AG20443 (cell line): ENCODE measurements at places on chromosomes 11 and 22.

DNA sequence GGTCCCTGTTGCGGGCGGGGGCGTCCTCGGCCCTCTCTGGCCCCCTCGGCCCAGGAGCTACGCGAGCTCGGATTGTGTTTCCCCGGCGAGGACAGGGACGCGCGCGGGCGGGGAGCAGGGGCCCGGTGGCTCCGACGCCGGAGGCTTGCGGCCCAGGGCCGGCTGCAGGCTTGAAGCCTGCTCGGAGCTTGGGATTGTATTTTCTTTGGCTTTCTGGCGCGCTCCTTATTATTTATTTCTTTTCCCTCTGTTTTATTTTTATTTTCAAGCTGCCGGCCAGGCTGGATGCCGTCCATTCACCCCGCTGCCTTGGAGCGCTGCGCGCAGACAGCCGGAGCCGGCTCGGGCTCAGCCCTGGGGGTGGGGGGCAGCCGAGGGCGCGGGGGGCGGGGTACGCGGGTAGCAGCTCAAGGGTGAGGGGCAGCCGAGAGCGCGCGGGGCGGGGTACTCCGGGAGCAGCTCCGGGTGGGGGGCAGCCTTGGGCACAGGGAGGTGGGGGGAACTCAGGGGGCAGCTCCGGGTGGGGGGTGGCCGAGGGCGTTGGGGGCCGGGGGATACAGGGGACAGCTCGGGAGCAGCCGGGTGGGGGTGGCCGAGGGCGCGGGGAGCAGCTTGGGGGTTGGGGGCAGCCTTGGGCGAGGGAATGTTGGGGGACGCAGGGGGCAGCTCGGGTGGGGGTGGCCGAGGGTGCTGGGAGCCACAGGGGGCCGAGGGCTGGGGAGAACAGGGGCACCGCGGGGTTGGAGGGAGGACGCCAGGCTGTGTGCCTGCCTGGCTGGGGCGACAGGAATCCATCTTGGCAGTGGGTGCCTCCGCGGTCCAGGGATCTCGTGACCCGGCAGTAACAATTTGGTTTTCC is 42.7 kb downstream of the KCNJ1 start:
- DNase-seq = peak; percentile 53

DNA sequence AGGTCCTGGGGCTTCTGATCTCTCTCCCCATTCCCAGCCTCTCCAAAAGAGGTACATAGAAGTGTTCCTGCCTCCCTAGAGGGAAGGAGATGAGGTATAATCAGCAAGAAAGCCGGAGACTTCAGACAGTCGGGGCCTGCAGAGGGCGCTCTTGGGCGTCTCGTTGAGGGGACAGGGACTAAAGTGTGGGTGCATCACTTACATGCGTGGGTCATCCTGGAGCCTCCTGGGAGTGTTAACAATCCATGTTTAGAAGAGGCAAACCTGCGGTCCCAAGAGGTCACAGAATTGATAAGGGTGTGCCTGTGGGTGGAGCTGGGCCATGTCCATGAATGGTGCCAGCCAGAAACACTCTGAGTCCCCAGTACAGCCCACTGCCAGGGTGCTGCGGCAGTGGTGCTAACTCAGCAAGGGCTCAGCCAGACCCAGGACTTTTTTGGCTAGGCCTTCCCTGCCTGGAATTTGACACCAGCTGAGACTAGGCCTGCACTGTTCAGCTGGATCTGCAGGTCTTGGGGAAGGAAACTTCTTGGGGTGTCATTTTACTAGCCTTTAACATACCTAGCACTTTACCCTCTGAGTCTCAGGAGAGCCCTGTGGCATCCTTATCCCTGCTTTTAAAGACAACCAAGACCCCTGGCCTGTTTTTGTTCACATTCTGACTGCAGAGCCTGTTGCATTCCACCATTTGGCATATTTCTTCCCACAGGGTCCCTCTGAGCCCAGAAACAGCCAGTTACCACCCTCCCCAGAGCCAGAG is 5.5 kb downstream of the YDJC start:
- peak; percentile 42 for DNase-seq

DNA sequence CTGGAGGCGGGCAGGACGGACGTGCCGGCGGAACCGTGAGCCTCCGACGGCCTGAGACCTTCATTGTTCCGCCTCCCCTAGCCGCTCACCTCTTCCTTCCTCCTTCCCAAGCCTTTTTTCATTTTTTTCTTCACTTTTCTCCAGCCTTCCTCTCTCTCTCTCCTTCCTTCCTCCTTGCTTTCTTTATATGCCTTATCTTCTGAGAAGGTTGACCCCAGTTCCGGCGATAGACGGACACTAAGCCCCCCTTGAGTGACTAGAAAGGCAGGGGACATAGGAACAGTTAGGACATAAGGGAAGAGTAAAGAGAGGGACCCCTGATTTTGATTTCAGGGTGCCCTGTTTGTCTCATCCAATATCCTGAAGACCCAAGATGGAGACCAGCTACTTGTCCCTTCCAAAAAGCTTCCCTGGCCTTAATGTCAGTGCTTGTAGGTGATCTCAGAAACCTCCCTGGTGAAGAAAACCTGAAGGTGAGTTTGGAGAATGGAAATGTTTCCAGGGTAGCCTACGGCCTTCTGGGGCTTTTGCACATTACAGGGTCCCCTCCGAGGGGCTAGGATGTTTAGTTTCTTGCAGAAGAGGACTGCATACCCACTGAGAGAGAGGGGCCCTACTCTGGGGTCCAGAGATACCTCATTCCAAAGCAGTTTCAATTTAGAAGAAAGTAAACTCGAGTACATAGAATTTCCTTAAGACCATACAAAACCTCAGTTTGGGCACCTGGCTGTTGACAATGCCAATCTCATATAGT is 3.5 kb downstream of the ADM start:
- DNase-seq = no peak

GRCh38 chr11:97158243-97158642 is 768.4 kb downstream of the JRKL start:
- no peak for DNase-seq

- DNase-seq = no peak
Observed at GRCh38 chr11:33588056-33588455, 112.6 kb downstream of the C11orf91 start.

DNA sequence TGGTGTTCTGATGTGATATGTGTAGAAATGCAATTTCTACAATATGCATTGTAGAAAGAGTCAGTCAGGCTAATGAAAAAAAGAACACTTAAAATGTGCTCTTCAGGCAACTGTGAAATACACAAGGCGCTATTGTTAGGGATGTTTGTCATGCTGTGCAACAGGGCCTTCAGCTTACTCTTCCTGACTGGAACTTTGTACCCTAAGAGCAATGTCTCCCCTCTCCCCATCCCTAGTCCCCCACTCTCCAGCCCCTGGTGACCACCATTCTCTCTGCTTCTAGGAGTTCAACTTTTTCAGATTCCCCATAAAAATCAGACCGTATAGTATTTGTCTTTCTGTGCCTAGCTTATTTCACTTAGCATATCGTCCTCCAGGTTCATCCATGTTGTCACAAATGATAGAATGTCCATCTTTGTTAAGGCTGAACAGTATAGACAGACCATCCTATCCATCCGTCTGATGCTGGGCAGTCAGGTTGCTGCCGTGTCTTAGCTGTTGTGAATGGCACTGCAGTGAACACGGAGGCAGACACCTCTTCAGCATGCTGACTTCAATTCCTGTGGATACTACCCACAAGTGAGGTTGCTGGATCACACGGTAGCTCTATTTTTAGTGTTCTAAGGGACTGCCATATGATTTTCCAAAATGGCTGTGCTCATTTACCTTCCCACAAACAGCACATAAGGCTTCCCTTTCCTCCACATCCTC is 10.7 kb downstream of the NDUFV1 start:
- no peak for DNase-seq

DNA sequence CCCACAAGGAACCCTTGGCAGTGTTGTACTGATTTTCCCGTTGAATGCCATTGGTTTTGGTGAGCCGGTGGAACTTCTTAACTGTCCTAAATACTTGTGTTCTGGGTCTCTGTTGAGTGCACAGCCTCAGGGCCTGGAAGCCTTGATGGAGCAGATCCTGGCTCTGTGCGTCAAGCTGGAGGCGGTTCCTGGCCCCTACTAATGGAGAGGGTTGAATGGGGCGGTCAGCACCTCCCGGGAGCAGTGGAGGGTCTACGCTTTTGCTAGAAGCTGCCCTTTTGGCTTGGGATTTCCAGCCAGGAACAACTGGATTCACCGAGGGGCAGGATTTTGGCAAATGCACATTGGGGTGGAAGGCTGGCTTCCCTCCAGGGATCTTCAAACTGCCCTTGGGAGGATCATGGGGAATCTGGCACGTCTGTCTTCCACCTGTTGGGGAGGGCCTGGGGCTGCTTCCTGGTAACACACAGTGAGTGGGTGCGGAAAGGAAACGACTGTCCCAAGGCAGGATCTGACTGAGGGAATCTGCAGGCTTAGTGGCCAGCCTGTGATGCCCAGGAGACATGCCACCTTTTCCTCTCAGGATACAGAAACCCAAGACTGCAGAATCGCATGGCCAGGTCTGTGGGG is 6.9 kb upstream of the OSBPL5 start:
- no peak for DNase-seq

DNA sequence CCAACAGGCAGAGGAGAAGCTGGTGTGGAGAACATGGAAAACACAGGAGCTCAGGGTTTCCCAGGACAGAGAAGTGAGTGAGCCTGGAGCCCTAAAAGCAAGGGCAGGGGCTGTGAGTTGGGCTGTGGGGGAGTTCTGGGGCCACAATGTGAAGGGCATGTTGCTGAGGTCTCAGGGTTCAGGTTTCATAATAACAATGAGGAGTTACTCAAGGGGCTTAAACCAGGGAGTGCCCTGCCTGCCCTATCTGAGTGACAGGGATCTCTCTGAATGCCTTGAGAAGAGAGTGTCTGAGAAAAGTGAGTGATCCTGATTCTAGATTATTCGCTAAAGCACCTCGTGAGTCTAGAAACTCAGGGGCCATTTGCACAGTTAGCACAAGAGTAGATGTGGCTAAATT is 129.6 kb downstream of the VPREB1 start:
- DNase-seq = no peak

GRCh38 chr11:118514103-118514502 is 13.2 kb upstream of the TTC36 start:
- DNase-seq = no peak

DNA sequence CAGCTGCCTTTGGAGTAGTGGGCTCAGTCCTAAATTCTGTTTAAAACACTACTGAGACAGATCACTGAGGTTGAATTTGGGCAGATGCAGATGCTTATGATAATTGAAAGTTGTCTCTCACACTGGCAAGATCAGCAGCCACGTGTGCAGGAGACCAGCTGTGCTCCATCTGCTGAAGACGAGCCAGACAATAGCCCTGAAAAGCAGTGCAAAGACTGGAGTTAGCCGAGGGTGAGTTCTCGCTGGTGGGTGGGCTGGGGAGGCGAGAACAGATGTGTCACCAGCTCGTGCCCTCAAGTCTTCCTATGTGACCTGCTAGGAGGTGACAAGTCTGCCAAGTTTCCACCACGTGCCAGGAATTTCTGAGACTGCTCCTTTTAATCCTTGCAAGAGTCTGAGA is 661.3 kb upstream of the B3GAT1 start:
- no peak for DNase-seq

DNA sequence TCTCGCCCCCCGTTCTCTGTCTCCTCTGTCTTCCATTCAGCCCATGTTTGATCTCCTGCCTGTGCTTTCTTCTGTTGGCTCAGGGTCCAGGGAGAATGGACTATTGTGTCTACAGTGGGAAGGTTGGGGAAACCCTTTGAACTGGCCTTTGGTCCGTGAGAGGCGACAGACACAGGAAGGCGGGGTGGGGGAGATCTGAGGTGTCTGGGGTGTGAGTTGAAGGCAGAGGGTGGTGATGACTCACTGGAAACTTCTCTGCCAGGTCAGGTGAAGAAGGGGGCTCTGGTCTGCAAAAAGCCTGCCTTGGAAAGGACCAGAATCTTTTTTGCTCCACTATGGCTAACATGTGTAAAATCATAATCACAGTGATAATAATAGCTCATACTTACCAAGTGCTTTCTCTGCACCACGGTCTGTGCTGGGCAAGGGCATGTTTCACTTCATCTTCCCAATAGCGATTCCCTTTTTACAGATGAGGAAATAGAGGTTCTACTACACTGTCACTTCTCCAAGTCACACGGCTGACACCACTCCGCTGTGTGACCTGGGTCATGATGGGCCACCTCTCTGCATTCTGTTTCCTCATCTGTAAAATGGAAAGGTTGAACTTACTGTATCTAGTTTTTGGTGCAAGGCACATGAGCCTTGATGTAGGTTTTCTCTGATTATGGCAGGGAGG is 99.8 kb upstream of the ALX4 start:
- DNase-seq = no peak

GRCh38 chr11:105000797-105001196 is 22.2 kb downstream of the CASP5 start:
- no peak for DNase-seq

GRCh38 chr11:792873-793272 is 3.0 kb upstream of the CEND1 start:
- DNase-seq = no peak

DNA sequence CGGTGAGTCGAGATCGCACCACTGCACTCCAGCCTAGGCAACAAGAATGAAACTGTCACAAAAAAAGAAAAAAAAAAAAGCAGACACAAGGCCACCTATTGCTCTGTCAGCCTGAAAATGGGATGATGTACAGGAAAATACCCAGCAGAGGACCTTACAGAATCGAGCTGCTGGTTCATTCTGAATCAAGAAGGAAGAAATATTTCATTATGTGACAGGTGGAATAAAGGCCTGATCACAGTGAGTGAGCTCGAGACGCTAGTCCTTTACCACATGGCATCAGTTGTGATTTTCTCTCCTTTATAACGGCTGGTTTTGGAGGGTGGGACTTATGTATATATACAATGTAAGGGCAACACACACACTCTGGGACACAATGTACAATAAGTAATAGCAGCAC is 340.0 kb downstream of the LARGE1 start:
- no peak for DNase-seq
